ENCODE measurements at places on chromosomes 6 and 20. TPM values are rescaled to one million over a fixed set of nuclear protein-coding genes. Genes with fewer than 3 reads are reported as not detected.

DNA sequence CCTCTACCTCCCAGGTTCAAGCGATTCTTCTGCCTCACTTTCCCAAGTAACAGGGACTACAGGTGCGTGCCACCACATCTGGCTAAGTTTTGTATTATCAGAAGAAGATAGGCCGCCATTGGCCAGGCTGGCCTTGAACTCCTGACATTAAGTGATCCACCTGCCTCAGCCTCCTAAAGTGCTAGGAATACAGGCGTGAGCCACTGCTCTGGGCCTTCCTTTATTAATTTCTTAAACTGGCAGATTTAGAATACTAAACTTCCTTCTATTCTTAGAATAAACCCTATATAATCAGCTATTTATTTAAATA lies 86.6 kb downstream of the HFE start:
- no peak for DNase-seq

- DNase-seq = no peak
These were observed 766.0 kb downstream of the KIF16B start for GRCh38 chr20:15807271-15807670.

GRCh38 chr6:53916804-53917463 lies 122.1 kb downstream of the LRRC1 start:
- DNase-seq = no peak

DNA sequence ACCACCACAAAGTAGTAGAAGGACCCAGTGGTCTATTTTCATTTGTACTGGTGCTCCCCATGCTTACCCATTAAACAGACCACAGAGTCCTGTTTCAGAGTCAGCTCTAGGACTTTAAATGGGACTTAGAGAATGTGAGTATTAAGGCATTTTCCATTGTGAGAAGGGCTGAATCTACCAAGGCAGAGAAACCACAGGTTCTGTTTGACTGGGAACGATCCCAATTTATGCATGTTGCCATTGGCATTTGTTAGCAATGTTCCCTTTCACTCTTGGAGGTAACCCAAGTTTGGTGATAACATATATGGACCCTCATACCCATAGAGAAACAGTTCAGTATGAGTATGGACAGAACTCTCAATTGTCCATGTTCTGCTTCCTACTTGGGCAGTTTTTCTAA lies 672.8 kb downstream of the KIF16B start:
- DNase-seq = no peak

GRCh38 chr6:97919631-97920030 lies 636.6 kb upstream of the MMS22L start:
- DNase-seq = peak; percentile 0

GRCh38 chr6:37033819-37034795 lies 28.7 kb downstream of the FGD2 start:
- no peak for DNase-seq

- DNase-seq = no peak
These were observed 12.8 kb upstream of the DTNBP1 start for GRCh38 chr6:15675536-15676220.

GRCh38 chr6:104813552-104813951 lies 46.2 kb downstream of the HACE1 start:
- DNase-seq = no peak

DNA sequence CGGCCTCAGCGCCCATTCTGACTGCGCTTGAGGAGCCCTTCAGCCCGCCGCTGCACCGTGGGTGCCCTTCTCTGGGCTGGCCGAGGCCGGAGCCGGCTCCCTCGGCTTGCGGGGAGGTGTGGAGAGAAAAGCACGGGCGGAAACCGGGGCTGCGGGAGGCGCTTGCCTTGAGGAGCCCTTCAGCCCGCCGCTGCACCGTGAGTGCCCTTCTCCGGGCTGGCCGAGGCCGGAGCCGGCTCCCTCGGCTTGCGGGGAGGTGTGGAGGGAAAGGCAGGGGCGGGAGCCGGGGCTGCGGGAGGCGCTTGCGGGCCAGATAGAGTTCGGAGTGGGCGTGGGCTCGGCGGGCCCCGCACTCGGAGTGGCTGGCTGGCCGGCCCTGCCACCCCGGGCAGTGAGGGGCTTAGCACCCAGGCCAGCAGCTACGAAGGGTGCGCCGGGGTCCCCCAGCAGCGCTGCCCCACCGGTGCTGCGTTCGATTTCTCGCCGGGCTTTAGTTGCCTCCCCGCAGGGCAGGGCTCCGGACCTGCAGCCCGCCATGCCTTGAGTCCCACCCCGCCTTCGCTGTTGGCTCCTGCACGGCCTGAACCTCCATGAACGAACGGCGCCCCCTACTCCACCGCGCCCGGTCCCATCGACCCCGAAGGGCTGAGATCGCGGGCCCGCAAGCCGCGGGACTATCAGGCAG lies 45.7 kb upstream of the MCUR1 start:
- DNase-seq = no peak

The ASIP gene
- 0.74 TPM for polyA plus RNA-seq

The CALHM4 gene
- 0.79 TPM for polyA plus RNA-seq

The CASS4 gene
- 2.8 TPM for polyA plus RNA-seq

The TSPO2 gene
- polyA plus RNA-seq = 0.69 TPM

The RFX6 gene
- polyA plus RNA-seq = 0.03 TPM

The UBD gene
- 0.70 TPM for polyA plus RNA-seq

The LAMA4 gene
- 94.0 TPM for polyA plus RNA-seq
